Activated CD4-positive, alpha-beta T cell treated with anti-CD3 and anti-CD28 coated beads for 24 hours (primary cell): ENCODE measurements at places on chromosomes 2 and 18.
A peak's percentile ranks its signal among the peaks of the same experiment; 100 is the strongest.

DNA sequence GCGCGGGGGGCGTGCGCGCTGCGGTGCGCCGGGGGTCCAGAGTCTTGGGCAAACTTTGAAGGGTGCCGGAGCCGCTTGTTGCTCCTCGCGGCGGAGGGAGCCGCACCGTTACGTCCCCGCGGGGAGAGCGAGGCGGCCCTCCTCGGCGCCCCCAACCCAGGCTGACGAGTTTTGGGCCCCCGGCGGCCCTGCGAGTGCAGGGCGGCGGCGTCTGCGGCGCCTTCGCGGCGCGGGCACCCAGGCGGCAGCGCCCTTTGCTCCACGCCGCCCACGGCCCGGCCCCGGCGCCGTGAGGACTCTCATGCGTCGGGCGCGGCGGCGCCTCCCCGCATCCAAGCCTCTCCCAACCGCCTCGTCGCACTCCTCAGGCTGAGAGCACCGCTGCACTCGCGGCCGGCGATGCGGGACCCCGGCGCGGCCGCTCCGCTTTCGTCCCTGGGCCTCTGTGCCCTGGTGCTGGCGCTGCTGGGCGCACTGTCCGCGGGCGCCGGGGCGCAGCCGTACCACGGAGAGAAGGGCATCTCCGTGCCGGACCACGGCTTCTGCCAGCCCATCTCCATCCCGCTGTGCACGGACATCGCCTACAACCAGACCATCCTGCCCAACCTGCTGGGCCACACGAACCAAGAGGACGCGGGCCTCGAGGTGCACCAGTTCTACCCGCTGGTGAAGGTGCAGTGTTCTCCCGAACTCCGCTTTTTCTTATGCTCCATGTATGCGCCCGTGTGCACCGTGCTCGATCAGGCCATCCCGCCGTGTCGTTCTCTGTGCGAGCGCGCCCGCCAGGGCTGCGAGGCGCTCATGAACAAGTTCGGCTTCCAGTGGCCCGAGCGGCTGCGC lies 814 bp downstream of the FZD7 start:
- no peak for DNase-seq

DNA sequence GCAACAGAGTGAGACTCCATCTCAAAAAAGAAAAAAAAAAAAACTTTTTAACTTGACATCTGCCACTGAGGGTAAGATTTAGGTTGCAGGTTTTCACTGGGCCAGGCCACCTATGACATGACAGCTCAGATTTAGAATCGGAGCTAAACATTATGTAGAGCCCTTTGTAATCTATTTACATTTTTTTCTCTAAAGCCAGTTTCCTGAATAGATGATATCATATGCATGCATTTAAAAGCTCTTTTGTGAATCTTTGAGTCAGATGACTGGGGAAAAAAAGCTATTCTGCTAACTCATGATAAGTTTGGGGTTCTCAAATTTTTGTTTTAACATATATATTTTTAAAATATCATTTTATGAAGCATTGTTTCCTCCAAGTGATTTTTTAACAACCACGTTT lies 21.3 kb downstream of the PRKAG3 start:
- no peak for DNase-seq

- DNase-seq, result no peak
Measured at GRCh38 chr2:217740178-217740577, 262.6 kb downstream of the TNS1 start.

DNA sequence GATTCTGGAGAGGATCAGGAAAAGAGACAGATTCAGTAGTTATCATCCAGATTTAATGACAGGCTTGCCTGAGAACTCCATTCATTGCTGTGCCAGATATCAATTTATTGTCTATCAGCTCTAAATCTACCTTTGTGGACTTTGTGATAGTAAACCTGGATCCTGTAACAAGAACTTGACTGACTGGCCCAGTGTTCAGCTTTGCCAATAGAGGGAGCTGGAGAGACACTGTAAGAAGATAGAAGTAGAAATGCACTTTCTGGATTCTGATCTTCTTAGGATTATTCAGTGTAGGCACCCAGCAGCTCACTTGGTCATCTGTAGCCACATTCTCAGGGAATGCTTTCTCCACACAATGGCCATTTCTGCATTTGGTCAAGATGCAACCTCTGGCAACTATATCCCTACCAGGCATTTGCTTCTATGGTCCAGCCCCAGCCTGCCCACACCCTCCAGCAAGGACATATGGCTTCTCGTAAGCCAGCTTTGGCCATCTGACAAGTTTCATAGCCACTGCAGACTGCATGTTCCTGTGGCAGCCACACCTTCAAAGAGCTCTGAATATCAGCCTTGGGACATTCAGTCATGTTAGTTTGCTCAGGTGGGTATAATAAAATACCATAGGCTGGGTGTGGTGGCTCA lies 6.1 kb upstream of the SERPINB8 start:
- peak; percentile 22 for DNase-seq

GRCh38 chr2:163490281-163490680 lies 245.5 kb downstream of the FIGN start:
- no peak for DNase-seq

DNA sequence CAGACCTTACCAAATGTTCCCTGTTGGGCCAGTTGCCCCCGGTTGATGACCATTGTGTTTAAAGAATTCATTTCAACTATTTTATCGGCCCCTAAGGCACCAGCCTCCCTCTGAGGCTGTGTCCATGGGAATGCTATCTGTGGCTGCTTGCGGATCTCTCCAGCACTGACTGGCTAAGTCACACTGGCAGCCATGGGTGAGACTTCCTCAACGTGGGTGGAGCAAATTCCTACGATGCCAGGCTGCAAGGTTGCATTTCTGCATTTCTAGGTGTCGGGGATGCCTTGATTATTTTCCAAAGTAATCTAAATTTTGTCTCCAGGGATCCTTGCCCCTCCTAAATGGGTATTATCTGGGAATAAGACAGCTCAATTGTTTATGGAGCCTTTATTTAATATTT lies 6.2 kb downstream of the CXCR4 start:
- no peak for DNase-seq

DNA sequence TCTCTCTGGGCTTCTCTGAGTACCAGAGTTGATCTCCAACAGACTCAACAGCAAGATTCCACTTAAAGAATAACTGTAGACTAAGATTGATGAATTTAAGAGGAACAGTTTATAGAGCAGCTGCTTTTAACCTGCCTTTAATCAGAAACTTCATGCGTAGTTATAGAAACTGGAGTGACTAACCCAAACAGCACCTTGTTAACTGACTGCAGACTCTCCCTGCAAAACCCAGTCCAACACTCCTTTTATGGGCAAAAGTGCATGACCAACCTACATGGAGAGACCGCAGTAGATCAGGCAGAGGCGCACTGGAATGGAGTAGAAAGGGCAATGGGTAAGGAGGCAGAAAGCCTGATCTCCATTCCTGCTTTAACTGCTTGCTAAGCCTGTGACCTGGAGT lies 110.6 kb downstream of the NRP2 start:
- DNase-seq, result no peak

- no peak for DNase-seq
Measured at GRCh38 chr2:203662951-203663350, 43.5 kb upstream of the CD28 start.

GRCh38 chr2:186042207-186043028 lies 303.8 kb downstream of the FSIP2 start:
- no peak for DNase-seq

DNA sequence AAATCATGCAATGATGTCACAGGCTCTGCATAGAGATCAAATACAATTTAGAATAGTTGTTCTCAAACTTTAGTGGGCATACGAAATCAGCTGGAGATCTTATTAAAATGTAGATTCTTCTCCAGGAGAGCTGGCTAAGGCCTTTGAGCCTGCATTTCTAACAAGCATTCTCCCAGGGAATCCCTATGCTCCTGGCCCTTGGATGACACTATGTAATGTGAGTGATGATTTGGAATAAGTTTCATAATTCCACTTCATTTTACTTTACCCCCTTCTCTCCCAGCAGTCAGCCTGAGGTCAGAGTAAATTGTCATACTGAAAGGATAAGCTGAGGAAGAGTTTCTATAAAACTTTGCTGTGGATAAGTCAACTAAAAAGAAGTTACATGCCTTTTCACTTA lies 189.1 kb downstream of the UBE2E3 start:
- DNase-seq, result no peak
